T-helper 2 cell treated with Interferon-gamma antibody and Interleukin-4, amounts not matched to agents 5 μg/mL and 100 μg/mL, for 36 hours (primary cell): ENCODE measurements at places on chromosomes 1 and 21.

GRCh38 chr1:58155418-58156123 is 391.0 kb downstream of the OMA1 start:
- no peak overlapping the region for H3K4me3 ChIP-seq
- H3K4me1 ChIP-seq = no peaks in the 10 kb centered on the region
- no peak for DNase-seq
- no peaks in the 10 kb centered on the region for H3K27me3 ChIP-seq
- no peaks in the 10 kb centered on the region for H3K36me3 ChIP-seq

DNA sequence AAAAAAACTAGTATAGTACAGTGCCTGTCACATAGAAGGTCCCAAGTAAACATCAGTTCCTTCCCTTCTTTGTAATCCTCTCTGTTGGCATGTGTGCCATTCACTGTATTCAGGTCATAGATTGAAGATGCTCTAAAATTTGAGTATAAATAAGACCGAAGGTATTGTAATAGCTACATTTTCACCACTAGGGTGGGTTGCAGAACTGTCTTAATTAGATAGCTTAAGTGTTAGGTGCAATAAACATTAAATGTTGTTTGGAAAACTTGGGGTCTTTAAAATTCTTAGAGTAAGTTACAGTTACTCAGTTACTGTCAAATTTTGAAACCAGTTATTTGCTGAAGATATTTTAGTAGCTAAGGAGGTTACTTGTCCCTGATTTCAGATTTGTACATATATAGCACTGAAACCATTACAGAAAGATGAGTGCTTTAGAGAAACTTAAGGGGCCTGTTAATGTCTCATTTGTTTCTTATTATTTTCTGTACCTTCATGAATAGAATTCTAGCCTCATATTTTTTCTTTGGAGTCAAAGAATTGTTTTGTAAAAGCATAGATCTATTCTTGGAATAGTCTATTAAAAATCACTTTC is 24.3 kb downstream of the PER3 start:
- H3K4me1 ChIP-seq = no peaks in the 10 kb centered on the region
- H3K4me3 ChIP-seq = no peak overlapping the region
- H3K36me3 ChIP-seq = peaks cover 5% of the 10 kb centered on the region

DNA sequence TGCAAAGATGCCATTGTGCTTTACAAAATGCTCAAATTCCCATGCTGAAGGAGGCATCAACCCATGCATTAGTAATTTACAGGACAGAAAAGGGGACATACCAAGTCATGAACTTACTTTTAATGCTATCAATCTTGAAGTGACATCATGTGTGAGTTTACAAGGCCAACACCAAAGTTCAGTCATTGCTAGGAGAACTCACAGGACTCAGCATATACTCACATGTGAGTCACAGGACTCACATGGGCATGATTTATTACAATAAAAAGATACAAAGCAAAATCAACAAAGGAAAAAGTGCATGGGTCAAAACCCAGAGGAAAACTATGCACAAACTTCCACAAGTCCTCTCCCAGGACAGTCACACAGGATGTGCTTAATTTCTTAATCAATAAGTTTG is 1656.0 kb downstream of the MRPL39 start:
- no peak overlapping the region for H3K27ac ChIP-seq
- H3K4me3 ChIP-seq = no peak overlapping the region
- H3K27me3 ChIP-seq = no peaks in the 10 kb centered on the region
- no peak for DNase-seq
- peaks cover 37% of the 10 kb centered on the region for H3K4me1 ChIP-seq
- no peaks in the 10 kb centered on the region for H3K36me3 ChIP-seq

DNA sequence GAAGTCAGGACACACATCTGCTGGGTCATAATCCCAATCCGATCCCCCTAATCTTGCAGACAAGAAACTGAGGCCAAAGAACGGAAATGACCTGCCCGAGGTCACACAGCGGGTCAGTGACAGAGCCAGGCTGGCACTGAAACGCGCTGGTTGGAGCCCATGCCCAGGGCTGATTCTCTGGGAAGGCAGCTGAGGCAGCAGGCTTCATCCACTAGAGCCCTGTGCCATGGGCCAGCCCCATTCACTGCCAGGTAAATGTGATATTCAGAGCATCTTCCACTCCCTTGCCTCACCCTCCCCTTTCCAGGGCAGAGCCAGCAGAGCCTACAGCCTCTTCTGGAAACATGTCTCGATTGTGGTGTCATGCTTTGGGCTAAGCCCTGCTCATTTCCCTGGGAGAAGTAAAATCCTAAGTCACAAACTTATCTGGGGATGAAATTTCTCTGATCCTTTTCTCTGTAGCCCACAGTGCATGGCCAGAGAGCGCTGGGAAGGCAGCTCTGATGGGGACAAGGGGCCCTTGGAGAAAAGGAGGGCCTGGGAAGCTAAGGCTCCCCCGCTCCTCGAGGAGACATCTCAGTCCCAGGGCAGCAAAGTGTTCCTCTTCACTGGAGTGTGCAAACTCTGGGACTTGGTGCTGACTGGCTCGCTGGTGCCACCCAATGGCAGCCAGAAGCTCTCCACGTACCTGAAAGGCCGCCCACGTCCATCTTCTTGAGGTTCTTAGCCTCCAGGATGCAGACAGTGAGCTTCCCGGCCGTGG is 110.4 kb downstream of the SYT2 start:
- H3K27ac ChIP-seq = no peak overlapping the region
- DNase-seq = peak; percentile 32
- H3K27me3 ChIP-seq = no peaks in the 10 kb centered on the region
- H3K4me3 ChIP-seq = no peak overlapping the region
